ENCODE measurements at places on chromosomes 5 and 9.

DNA sequence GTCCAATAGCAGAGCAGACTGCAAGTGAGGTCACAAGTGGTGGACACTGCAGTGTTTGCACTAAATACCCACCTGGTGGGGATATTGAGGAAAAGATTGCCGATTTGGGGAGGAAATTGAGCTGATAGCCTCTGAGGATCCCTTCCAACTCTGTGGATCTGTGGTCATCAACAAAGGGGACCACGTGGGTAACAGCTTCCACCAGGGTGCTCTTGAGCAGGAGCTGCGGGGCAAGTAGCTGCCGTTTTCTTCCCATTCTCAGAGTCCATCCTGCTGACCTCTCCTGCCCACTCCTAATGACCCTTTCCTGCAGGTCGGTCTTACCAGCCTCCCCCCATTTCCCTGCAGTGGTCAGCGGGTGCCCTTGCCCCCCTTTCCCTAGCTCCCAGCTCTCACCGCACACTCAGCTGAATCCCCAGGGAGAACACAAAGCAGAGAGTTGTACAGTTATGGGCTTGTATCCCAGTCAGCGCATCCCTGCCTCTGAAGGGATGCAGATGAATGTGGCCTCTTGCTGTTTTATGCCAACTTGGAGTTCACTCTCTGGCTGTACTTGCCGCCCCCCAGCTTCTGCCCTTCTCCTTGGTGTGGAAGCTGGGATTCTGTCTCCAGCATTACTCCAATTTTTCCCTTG, 18.0 kb downstream of the DAPK1 start:
- no peak for DNase-seq

- DNase-seq = no peak
Measured at GRCh38 chr9:113349445-113350094, at the start of gene BSPRY. Gene BSPRY (plus strand): TSS chr9:113349541. CDS start chr9:113349580, 39 bp downstream.

DNA sequence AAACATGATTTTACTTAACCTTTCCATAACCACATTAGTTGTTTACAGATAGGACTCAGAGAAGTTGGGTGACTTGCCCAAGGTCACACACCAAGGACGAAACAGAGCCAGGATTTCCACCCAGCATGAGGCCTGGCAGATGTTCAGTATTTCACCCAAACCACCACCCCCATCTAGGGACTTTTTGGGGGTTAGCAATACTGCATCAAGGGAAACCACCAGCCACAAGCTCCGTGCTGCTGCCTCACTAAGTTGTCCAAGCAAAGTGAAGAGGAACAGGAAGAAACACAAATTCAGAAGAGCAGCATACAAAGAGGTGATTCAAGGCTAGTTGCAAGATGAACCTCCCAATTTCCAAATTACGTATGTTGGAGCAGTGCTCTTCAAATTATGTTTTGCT, 219.6 kb upstream of the RORB start:
- DNase-seq = no peak

DNA sequence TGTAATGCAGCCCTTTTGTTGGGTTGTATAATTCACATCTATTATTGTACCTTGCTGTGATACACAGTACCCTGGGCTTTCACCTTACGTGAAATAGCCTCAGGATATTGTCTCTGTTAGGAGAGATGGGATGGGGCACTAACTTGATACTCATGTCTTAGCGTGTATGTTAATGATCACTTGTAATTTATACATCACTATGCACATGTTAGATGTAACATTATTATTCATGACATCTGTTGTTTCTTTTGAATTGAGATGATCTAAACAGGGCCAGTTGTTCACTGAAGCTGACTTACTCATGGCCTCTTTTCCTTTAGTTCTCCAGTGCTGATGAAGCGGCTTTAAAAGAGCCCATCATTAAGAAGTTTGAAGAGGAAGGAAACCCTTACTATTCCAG, 65.2 kb downstream of the MCCC2 start:
- no peak for DNase-seq

GRCh38 chr5:54981928-54982327, 3.5 kb downstream of the ESM1 start:
- DNase-seq = no peak

Data from activated CD4-positive, alpha-beta T cell treated with anti-CD3 and anti-CD28 coated beads for 4 hours (primary cell).